ENCODE measurements at places on chromosomes 3 and 15.

DNA sequence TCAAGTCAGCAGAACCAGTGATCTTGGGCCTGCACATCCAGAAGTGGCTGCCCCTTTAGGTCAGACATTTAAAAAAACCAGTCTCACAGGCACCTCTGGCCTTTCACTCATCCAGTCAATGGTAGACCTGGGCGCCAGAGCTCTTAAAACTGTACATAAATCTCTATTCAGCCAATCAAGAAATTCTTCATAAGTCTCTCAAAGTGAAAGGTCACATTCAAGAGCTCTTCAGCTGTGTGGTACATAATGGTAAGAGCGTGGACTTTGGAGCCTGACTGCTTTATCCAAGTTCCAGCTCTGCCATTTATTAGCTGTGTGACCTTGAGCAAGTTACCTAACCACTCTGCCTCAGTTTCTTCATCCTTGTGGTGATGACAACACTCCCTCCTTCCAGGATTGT is 22.3 kb upstream of the MORF4L1 start:
- no peak for DNase-seq

- no peak for DNase-seq
These were observed 7.1 kb downstream of the CHD2 start for GRCh38 chr15:92907229-92907628.

- peak; percentile 57 for DNase-seq
These were observed 21.1 kb upstream of the CDCP1 start for GRCh38 chr3:45167011-45167911.

- no peak for DNase-seq
These were observed 74.0 kb downstream of the ADAMTS7 start for GRCh38 chr15:78737187-78737820.

DNA sequence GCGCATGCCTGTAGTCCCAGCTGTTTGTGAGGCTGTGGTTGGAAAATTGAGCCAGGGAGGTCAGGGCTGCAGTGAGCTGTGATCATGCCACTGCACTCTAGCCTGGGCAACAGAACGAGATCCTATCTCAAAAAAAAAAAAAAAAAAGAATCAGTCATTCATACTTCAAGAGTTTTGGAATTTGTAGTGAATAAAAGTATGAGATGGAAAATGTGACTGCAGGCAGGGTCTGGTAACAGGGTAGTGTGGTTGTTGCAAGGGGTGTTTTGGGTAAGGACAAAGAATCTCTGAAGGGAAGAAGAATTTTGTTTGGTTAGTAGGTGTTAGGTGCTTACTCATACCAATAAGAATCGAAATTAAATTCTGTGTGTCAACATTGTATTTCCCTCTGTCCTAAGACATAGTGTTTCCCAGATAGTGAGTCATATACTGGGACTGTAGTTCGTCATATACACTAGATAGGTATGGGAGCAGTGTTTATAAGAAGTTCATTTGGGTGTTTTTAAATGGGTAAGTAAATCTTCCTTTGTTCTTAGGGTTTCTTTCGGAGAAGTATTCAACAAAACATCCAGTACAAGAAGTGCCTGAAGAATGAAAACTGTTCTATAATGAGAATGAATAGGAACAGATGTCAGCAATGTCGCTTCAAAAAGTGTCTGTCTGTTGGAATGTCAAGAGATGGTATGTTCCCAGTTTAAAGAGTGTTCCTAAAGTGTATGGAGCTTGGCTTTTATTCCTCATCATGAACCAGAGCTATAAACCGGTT is 14.2 kb downstream of the NR1D2 start:
- DNase-seq: peak; percentile 72

DNA sequence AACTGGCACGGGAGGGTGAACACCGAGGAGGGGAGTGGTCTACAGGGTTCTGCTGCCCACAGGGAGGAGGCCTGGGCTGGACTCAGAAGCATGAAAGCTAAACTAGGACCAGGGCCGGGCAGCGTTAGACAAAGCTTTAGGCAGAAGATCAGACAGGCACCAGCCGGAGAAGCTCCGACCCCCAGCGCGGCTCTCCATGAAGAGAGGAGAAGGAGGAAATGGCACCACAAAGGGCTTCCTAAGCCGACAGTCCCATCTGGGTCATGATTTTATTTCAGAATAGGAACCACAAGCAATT is 61.2 kb downstream of the RUBCN start:
- no peak for DNase-seq

- no peak for DNase-seq
These were observed 481.7 kb downstream of the TUSC7 start for GRCh38 chr3:117191245-117191644.

GRCh38 chr3:160312014-160312624 is 86.9 kb downstream of the C3orf80 start:
- DNase-seq: no peak

GRCh38 chr3:71684757-71685386 is 40.3 kb downstream of the EIF4E3 start:
- no peak for DNase-seq

GRCh38 chr15:63322541-63322940 is 45.1 kb downstream of the APH1B start:
- no peak for DNase-seq

DNA sequence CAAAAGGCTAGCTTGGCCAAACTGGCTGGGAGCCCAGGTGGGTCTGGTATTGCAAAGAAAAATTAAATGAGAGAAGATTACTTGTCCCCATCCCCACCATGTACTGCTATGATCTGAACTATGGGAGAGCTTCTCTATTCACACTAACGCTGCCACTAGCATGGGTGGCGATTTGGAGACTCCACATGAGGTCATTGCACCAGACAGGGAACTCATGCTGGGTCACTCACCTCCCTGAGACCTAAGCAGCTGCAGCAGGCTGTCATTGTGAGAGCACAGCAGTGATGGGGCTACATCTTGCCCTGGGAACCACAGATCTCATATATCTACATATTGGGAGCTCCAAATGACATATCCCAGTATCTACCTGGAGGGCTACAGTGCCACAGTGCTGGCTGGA is 36.3 kb upstream of the NECTIN3 start:
- no peak for DNase-seq

DNA sequence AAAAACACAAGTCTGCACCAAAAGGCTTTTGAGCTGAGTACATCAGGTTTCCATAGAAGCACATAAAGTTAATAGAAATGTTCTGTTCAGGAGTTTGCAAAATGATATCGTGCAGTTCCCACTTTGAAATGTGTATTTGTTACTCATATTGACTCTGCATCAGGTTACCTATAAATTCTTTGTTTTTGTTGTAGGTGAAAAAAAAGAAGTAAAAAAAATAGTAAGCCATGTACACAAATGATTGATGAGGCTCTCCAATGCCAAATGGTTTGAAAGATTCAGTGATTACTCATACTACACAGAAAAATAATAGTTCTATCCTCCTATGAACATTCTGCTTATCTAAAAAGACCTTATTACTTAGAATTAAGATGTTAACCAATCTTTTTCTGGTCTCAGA is 287.3 kb upstream of the MME start:
- DNase-seq: no peak

GRCh38 chr15:69719527-69720240 is 267.1 kb downstream of the RPLP1 start:
- no peak for DNase-seq

DNA sequence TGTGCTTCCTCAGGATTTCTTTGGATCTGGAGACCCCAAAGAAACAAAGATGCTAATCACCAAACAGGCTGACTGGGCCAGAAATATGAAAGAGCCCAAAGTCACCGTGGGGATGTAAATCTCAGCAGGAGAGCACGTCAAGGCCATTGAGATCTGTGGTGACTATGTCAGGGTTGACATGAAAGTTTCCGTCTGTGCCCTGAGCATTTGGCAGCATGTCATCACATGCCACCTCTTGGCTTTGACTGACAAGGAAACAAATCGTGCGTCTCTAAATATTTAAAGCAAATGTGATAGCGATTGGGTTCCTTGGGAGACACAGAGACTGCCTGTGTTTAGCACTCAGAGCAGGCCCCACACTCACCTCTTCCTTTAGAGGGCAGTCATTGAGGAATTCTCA is 35.2 kb downstream of the EFCAB12 start:
- no peak for DNase-seq

GRCh38 chr3:127735767-127736693 is 63.3 kb downstream of the ABTB1 start:
- DNase-seq: no peak

DNA sequence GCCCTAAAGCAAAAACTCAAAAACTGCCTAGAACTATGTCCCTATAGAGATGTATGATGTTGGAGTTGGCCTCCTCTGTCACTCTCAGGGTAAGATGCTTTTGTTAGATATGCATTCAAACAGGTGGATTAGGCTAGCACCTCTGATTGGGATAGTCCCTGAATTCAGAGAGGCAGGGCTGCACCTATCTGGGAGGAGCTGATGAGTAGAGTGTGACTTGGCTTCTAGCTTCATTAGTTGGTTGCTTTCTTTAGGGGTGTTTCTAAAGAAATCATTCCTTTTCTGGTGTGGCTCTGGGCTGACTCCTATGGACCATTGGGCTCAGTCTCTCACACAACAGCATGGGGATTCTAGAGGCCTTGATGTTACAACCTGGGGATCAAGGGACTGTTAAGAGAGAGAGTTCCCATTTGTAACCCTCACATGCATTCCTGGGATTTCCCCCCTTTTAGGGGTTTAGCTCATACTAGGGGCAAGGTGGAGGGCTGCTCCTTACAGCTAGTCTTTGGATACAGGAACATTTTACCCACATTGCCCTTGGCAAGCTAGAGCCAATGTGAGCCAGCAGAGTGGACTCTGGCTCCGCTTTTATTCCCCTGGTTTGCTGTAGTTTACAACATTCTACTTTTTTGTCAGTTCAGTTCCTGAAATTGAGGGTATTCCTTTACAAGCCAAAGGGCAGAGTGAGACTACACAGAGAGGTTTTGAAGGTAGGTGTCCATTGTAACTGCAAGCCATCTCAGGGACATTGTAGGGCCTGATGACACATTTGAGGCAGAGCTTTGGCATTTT is 7.5 kb downstream of the ZNF592 start:
- DNase-seq: no peak

DNA sequence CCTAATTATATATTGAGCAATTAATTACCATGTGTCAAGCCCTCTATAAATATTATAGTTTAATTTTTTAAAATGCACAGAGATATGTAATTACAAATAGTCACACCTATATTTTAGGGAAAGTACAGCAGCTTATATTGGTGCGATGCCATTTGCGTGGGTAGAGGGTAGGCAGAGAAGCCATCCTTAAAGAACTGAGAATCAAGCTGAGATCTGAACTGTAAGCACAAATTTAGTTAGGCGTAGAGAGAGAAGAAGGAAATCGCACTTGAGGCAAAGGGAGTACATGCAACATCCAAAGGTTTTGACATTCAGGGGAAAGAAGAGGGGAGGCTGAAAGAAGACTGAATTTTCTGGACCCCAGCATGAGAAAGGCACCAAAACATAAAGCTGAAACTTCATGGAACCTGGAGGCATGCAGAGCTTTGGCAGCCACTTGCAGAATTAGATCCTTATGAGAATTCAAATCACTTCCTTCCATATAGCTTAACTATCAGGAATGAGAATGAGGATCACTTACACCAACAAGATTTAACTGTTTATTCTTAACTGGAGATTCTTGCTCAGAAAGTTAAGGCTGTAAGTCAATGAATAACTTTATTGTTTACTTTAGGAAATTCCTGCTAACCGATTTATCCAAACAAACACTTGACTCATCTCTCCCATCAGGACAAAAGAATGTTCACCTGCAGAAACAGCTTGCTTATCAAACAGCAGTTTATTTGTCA is 114.3 kb downstream of the TGFBR2 start:
- DNase-seq: no peak

GRCh38 chr15:96412045-96412905 is 81.8 kb downstream of the NR2F2 start:
- no peak for DNase-seq

- no peak for DNase-seq
These were observed 77.6 kb downstream of the COL6A5 start for GRCh38 chr3:130423064-130423463.

DNA sequence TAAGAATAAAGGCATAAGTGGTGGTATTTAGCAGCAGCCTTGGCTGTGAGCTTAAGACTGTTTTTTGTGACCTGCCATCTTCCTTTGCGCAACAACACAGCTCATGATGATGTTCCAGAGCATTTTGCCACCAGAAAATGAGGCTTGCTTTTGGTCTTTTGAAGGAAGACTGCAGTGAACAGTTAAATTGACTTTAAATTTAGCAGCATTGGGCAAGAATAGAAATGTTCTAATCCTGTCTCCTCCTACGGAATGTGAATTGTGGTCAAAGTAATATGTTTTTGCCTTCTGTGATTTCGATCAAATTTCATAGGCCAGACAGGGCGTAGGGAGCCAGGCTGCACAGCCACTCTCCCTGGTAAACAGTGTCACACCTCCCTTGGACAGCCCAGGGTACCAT is 460.7 kb upstream of the RASGRP1 start:
- DNase-seq: no peak

- DNase-seq: peak; percentile 76
These were observed 128.2 kb downstream of the ADAMTS9 start for GRCh38 chr3:64559588-64559987.

DNA sequence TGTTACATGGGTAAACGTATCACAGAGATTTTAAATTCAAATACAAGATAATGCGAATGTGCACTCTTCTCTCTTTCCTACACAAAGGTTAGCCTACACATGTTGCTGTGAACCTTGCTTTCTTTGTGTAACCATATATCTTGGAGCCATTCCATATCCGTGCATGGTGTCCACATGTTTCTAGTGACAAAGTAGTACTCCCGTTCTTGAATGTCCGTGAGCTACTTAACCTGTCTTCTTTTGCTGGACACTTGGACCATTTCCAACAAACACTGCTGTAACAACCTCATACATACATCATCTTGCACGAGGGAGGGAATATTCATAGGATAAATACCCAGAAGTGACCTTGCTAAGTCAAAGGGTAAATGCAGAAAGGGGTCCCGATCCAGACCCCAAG is 75.0 kb downstream of the STRIT1 start:
- DNase-seq: no peak

DNA sequence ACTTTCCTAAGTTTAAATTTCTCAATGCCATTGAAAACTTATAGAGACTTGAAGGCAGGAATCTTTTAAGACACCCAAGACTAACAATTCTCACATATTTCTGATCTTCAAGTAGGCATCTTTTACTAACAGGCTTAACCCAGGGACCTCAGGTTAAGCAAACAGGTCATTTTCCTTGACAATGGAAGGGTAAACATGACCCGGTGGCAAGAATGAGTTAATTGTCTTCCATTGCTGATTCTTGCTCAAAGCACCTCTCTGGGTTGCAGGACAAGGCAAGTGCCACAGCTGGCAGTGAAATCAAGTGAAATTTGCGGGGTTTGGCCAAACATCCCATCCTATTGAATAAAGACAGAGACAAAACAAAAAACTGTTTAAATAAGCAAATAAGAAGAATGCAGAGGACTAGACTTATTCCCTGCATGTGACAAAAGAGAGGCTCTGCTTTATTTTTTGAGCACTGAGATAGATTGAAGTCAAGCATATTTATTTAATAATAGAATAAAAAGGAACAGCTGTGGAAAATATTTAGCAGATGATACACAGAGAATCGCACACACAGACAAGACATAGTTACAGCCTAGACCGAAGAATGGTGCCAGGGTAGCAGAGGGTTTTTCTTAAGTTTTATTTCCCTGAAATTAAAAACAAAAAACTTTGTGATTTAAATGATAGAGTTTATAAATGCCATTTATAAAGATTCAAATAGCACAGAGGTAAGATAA is 56.0 kb upstream of the MITF start:
- no peak for DNase-seq

- DNase-seq: peak; percentile 80
These were observed 2.2 kb downstream of the MAPK6 start for GRCh38 chr15:52021128-52021671.
